ENCODE measurements at places on chromosomes 4 and X.

- DNase-seq = no peak
Measured at GRCh38 chr4:75919920-75920319, 17.7 kb upstream of the PPEF2 start.

- DNase-seq = no peak
Measured at GRCh38 chrX:19569121-19569805, 54.0 kb upstream of the MAP3K15 start.

DNA sequence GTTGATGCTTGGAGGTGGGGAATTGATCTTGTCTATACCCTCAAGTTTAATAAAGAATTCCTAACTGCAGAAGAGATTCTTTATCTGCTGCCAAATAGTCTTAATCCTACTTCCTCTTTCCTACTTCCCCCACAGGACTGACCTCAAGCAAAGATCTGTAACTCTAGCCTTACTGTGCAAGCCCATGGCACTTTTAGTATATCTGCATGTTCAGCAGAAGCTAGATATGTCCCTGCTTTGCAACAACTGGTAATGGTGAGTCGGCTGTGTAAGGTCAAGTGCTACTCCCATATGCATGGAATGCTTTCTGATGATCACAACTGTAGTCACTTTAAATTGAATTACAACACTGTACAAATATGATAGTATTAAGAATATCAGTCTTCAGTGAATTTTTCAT is 26.3 kb upstream of the PDS5A start:
- DNase-seq = no peak

DNA sequence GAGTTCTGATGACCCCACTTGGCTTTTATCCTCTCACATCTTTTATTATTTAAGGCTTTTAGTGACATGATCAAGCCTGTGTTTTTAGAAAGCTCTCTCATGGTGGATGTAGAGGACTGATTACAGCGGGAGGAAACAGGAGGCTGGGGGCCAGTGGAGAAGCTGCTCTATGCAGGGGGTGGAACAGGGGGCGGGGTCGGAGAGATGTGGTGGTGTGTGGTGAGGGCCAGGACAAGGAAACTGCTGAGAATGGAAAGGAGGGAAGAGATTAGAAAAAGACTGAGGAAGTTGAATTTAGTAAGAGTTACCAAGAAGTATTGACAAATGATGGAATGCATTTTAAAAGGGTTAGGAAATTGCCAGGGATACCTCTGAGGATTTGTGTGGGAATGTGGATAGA is 292.2 kb downstream of the ZIC3 start:
- DNase-seq = no peak

GRCh38 chrX:79065696-79066095 is 78.8 kb upstream of the GPR174 start:
- DNase-seq = no peak

- DNase-seq = no peak
Measured at GRCh38 chr4:123266221-123266620, 130.4 kb upstream of the SPRY1 start.

- no peak for DNase-seq
Measured at GRCh38 chr4:138889216-138889615, 126.4 kb upstream of the NOCT start.

GRCh38 chrX:132395026-132395425 is 93.8 kb downstream of the MBNL3 start:
- DNase-seq = no peak

- DNase-seq = no peak
Measured at GRCh38 chrX:79159800-79160199, 15.3 kb downstream of the GPR174 start.

GRCh38 chr4:2936773-2937145 is 26.4 kb downstream of the NOP14 start:
- no peak for DNase-seq

DNA sequence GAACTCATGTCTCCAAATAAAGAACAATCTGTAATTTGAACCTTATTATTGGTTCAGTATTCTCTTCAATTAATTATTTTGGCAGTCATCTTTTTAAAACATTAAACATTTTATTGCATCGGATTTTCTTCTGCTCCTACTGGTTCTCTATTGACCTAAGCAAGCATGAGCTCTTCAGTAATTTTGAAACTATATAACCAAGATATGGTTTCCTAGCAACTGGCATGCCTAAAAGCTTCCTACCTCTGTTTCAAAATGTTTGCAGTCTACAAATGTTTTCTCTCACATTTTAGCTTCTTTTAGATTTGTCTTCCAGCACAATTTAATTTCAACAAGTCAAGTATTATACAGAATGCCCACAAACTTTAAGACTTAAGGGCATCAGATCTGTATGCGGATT is 371.3 kb downstream of the GPM6A start:
- DNase-seq = no peak

- DNase-seq = no peak
Measured at GRCh38 chr4:176001151-176002006, 64.3 kb upstream of the WDR17 start.

DNA sequence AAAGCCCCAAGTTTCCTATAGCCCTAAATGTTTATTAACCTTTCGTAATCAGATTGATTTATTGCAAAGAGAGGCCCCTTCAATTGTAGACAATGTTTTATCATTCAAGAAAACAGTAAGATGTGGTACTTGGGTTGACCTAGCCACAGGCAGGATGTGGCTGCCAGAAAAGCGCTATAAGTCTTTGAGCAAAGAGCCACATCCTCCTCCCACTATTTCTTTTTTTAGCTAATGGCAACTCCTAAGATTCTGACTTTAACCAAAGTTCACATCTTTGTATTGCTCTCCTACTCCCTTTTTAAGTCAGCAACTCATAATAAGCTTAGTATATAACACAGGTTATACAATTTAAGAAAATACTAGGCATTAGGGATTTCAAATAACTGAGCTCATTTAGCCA is 70.7 kb upstream of the PPP3CA start:
- DNase-seq = peak; percentile 19

- no peak for DNase-seq
Measured at GRCh38 chrX:72460715-72461114, 111.9 kb downstream of the HDAC8 start.

GRCh38 chrX:38970845-38971244 is 169.6 kb downstream of the MID1IP1 start:
- no peak for DNase-seq

DNA sequence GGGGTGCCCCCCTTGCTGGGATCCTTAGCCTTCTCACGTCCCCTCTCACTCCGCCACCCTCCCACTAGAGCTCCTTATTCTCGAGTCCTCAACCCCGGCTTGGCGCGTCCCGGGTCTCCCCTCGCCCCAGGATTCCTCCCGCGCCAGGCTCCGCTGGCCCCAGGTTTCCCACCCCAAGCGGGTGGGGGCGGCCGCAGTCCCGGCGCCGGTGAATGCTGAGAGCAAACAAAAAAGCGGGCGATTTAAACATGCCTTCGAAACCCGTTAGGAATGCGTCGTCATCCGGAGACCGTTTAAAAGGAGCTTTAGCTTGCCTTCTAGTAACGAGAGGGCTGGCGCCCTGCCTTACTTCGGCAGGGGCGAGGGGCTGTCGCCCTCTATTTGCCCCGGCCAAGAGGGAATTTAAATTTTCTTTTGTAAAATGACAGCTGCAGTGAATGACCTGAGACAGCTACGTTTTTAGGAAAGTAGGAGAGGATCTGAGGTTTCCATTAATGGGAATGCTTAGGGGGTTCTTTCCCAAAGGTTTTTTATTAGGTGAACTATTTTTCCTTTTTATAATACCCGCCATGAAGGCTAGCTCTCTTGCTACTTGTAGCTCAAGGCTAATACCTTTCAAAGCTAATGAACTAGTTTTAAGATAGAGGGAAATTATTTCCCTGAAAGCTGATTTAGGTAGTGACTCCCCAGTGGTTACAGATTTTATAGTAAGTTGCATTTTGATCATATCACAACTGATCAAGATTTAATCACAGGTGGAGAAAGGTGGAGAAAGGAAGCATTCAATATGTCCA is 3.1 kb downstream of the JADE1 start:
- DNase-seq = no peak

DNA sequence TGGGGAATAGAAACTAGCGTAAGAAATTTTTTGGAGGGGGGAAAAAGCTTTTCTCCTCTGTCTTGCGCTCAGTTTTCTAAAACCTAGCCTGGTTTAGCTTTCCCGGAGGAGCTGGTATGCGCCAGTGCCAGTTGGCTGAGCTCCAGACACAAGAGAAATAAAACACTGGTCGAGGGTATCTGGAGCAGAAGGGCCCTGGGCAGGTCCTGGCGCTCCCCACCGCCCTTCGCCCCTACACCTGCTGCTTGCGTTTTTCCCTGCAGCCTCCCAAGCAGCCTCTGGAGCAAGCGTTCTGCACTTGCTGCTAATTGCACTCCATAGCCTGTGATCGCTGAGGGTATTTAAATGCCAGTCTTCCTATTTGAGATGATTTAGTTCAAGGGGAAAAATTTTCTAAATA is 816 bp downstream of the EREG start:
- no peak for DNase-seq

- no peak for DNase-seq
Measured at GRCh38 chr4:126976850-126977632, 655.7 kb upstream of the INTU start.

DNA sequence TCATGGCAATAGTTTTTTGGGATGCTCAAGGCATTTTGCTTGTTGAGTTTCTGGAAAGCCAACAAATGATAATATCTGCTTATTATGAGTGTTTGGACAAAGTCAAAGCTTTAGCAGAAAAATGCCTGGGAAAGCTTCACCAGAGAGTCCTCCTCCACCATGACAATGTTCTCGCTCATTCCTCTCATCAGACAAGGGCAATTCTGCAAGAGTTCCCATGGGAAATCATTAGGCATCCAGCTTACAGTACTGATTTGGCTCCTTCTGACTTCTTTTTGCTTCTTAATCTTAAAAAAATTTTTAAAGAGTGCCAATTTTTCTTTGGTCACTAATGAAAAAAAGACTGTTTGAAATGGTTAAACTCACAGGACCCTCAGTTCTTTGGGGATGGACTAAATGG is 136.3 kb downstream of the UBE2K start:
- DNase-seq = no peak

GRCh38 chr4:151768835-151769234 is 8.0 kb upstream of the GATB start:
- DNase-seq = no peak

DNA sequence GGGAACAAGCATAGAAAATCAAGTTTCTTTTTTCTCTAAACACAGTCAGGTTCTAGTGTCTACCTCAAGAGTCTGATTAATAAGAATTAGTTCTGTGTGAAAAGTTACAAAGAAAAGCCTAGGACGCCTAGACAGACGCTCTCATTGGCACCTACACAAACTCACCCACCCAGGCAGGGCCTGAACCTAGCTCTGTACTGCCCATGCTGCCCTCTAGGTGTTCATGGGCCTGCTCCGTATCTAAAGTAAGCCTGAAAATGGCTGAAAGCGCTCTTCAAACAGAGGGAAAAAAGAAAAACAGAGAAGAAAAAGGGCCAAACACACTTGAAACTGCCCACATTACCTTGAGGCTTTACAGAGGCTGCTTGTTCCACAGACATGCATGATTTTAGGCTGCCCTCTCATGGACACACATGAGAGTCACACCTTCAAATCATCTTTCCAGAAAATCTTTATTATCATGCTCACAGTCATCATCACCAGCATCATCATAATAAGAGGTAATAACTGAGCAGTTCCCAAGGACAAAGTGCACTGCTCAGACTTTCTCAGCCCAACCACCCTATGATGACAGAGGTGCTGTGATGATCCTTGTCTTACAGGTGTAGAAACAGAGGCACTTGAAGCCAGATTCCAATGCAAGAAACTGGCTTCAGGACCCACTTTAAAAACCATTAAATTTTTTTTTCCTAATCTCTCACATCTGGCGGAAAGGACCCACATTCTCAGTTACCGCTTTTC is 49.6 kb downstream of the MAP7D2 start:
- no peak for DNase-seq

GRCh38 chr4:48131736-48132135 is 2.3 kb downstream of the TXK start:
- DNase-seq = no peak

- no peak for DNase-seq
Measured at GRCh38 chrX:545452-545885, 85.1 kb upstream of the SHOX start.

GRCh38 chr4:174225349-174226049 is 58.0 kb downstream of the FBXO8 start:
- no peak for DNase-seq

DNA sequence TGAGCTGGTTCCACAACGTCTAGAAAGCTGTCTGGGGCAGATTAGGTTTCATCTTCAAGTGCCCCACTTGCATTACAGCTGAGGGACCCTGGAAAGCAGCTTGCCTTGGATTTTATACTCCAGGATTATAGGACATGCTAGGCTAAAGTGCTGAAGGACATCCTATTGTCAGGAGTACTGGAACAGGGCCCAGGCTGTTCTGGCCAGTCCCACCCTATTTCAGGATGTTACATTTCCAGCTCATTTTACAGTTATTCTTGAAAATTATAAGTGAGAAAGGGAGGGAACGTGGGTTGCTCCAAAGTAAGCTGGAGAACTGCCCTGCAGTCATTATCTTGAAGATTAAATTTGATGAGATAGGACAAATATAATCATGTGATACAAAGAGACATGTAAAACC is 71.0 kb upstream of the UGT8 start:
- no peak for DNase-seq

DNA sequence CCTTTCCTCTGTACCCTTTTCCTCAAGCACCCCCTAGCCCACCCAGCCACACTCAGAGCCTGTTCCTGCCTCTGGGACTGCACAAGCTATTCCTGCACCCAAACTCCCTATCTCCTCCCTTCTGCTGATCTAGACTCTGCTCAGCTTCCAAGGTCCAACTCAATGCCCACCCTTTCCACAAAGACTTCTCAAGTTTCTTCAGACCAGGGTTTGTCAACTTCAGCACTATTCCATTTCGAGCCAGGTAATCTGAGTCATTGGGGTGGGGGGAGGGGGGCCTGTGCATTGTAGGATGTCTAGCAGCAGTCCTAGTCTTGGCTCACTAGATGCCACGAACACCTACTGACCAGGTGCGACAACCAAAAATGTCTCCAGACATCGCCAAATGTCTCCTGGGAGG is 37.3 kb downstream of the PHKA2 start:
- no peak for DNase-seq

GRCh38 chrX:65602221-65602560 is 65.3 kb upstream of the MSN start:
- DNase-seq = no peak

DNA sequence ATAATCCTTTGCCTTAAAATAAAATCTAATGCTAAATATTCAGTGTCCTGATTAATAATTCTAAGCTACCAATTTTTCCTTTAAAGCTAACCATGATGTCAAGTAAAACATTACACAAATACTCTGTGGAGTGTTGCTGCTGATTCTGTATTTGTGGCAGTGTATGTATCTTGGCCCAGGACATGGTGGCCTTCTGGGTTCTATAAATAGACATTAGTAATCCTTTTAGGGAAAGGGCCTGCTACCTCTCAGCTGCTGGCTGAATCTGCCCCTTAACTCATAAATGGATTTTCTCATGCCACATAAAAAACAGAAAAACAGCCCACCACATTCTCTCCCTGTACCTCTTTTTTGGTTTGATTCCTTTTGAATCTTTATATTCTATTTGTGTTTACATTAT is 1.2 kb upstream of the XK start:
- DNase-seq = no peak

DNA sequence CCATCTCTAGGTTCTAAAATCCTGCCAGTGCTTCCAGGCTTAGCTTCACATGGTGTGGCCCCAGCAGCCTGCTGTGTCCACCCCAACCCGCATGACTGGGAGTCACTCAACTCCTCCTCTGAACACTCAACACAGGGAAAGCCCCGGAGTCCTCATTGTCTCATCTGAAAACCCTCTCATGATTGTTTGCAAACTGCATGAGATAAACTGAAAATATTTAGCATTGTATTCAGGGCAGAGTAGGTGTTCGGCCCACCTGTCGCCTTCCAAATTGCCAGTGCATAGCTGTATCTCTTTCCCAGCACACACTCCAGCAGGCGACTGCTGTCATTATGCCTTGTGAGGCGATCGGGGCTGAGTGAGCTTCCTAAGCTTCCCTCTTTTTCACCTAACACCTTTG is 76.7 kb upstream of the SORBS2 start:
- no peak for DNase-seq
